ENCODE measurements at places on chromosomes 7 and 10.
A peak's percentile ranks its signal among the peaks of the same experiment; 100 is the strongest.

GRCh38 chr7:33692956-33693355, 212.4 kb upstream of the BMPER start:
- no peak for DNase-seq

DNA sequence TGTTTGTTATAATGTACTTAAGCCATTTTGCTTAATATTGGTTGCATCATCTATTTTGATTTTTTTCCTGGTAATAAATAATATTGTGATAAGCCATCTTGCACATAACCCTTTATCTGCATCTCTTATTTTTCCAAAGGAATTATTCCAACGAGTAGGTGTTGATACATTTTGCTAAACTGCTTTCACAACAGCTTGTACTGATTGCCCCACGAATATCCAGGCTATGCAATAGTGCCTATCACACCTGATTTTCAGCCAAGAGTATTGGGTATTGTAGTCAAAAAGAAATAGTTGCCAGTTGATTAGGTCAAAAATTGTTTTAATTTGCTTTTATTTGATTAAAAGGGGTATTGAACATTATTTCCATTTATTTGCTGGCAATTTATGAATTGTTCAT, 20.7 kb downstream of the CREB5 start:
- no peak for DNase-seq

- DNase-seq, result no peak
Observed at GRCh38 chr7:112308974-112309373, 102.5 kb downstream of the ZNF277 start.

GRCh38 chr7:47478926-47479711, 102.8 kb downstream of the TNS3 start:
- DNase-seq, result no peak

DNA sequence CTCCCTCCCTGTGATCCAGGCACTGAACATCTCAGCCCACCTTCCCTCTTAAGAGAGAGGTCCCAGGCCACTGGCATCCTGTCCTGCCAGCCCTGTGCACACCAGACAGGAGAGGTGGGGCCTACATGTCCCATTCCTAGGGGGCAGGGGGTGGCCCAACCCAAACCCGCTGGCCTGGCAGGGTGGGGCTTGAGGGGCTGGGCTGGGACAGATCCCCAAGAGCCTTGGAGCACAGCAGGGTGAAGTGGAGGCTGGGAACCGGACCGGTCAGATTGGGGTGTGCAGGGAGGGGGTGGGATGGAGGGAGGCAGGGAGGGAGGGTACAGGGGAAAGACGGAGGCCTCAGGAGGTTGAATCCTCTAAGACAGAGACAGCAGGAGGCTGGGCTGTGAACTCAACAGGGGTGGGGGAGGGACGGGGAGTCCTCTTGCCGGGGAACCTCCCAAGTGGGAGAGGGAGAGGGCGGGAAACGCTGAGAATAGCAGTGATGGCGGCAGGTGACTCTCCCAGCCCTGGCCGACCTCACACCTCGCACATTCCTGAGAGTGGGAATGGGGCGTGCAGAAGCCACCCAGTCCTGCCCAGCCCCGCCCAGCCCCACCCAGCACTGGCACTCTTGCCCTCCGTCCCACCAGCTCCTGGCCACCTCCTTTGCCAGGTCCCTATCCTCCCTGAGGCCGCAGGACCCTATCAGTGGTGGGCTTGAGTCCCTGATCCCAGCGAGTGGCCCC, 6.7 kb downstream of the TSC22D4 start:
- no peak for DNase-seq

DNA sequence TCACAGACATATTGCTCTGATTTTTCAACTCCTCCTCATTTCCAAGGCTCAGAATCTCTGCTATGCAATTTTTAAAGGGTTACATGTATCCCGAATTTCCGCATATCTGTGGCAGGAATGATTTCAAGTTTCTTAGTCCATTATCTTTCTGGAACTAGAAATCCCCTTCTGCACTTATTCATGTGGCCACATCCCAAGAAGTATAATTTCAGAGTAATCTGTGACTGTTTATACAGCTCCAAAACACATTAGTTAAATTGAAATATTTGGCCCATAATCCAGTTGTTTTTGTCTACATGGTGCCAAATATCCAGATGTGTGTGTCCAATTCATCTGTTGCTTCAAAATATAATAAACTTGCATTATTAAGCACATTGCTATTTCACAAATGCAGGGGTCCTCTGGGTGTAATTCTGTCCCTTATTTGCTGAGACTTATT, 271.2 kb downstream of the ARHGAP12 start:
- no peak for DNase-seq

GRCh38 chr7:47145186-47145725, 436.7 kb downstream of the TNS3 start:
- no peak for DNase-seq

DNA sequence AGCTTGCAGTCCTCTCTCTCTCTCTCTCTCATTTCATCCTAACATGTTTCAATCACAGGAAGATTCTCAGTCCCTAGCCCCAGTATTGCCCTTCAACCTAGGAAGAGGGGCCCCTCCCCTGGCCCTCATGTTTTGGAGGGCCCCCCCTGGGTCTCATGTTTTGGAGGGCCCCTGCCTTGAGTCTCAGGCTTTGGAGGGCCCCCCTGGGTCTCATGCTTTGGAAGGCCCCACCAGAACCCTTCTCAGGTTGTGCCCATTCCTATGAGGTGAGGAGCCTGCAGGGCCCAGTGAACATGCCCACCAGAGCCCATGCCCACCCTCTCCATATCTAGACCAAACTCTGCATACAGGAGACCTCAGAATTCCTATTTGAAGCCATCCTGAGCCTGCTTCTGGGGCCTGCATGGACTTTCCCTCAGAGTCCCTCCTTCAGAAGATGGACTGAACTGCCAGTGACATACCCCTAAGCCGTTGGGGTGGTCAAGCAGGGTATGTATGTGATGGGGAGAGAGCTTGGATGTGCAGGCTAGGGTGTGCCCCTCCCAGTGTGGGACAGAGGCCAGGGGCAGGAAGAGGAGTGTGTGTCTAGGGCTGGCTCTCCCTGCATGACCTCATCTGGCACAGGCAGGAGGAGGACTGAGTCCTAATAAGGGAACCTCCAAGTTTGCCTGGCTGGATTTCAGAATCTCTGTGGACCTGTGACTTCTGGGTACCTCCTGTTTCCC, 8.1 kb upstream of the VDAC2 start:
- DNase-seq, result no peak

DNA sequence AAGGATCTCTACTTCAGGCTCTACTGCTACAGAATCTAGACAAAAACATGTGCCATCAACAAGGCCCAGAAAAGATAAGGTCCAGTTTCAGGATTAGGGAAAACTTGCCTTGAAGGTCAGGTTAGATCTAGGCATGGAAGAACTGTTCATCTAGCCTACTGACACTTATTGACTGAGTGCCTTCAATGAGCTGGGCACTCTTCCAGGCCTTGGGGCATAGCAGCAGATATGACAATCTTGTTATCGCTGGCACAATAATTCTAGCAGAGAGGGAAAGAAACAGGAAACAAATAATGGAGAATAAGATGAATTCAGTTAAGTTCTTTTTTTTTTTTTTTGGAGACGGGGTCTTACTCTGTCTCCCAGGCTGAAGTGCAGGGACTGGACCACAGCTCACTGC, 71.6 kb downstream of the ADCYAP1R1 start:
- no peak for DNase-seq

GRCh38 chr10:125102246-125102645, 58.1 kb downstream of the CTBP2 start:
- no peak for DNase-seq

- DNase-seq, result peak; percentile 11
Observed at GRCh38 chr10:76035206-76036110, 604.0 kb downstream of the LRMDA start.

DNA sequence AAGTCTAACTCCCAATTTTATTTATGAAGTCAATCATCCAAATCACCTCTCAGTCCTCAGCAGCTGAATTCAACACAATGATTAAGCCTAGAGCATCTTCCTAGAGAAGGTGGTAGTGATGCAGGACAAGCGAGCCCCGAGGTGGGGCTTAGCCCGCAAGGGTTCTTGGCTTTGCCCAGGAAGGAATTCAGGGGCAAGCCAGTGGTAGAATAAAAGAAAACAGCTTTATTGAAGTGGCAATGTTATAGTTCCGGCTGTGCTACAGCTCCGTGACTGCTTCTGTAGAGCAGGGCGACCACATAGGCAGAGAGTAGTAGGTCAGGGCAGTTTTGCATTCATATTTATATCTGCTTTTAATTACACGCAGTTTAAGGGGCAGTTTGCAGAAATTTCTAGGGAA, 18.1 kb downstream of the IL2RA start:
- DNase-seq, result no peak

GRCh38 chr7:131254211-131254610, 73.5 kb upstream of the MKLN1 start:
- DNase-seq, result no peak

- DNase-seq, result peak; percentile 2
Observed at GRCh38 chr7:16850614-16851466, 30.9 kb downstream of the AGR3 start.

DNA sequence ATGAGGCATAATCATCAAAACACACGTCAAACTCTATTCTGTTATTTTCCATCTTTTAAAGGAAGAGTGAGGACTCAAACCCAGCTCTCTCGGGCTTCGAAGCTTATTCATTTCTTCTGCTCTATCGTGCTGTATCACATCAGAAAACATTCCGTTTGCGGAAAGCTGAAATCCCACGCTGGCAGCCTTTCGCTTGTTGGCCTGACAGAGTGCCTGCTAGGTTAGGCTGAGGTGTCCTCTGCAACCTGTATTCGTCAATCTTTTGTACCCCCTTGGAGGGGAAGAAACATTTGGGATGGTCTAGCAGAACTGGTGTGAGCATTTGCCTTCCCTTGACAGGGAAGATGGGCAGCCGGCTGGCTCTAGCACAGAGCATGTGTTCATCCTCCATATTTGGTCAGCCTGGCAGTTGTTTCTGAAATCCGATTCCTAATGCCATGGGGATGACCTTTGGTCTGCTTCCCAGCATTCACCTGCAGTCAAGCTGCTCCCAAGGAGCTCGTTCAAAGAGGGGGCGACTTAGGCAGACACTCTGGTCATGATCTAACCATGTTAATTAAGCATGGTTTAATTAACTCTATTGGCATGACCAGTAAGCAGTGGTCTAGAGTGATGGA, 55.2 kb downstream of the TACC2 start:
- no peak for DNase-seq

DNA sequence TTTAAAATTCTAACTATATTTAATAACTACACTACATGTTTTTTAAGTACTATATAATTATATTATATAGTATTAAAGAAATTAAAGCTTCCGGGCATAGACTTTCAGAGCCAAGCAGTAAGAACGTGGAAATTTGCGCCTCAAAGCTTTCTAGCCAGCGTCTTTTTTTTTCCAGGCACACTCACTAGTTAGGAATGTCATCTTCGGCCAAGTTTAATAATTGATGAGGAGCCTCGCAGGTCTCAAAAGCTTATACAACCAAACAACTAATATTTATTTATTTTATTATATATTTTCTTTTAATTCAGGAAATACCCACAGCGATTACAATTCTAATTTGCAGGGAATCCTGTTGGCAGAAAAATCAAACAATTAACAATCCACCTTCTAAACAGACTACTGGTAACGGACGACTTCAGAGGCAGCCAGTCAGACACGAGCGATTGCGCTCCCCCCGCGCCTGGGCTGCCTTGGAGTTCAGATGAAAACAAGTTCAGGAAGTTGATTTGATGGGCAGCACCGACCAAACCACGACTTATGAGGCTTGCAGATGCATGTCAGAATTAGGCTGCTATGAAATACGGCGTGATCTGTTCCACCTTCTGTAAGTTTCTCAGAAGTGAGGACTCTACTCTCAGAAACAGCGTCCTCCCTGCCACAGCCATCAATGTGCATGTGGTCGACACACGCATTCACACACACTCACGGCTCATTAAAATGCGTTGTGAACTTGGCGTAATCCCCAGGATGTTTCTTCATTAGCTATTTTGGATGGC, 431.8 kb upstream of the MGMT start:
- no peak for DNase-seq

GRCh38 chr7:28979776-28980175, 21.6 kb upstream of the TRIL start:
- no peak for DNase-seq

GRCh38 chr7:112357136-112357535, 93.1 kb upstream of the IFRD1 start:
- DNase-seq, result no peak

- DNase-seq, result no peak
Observed at GRCh38 chr10:2165771-2166460, 428.6 kb upstream of the ADARB2 start.

DNA sequence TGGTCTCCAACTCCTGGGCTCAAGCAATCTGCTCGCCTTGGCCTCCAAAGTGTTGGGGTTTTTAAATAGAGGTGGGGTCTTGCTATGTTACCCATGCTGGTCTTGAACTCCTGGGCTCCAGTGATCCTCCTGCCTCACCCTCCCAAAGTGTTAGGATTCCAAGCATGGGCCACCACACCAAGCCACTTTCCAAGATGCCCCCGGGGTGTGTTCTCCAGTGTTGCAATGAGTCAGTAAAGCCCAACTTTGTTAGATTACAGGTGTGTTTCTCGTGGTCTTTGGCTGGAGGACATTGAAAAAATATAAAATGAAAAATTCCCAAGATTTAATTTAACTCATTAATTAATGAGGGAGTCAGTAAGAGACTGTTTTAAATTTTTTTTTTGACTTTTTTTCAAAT, 29.2 kb downstream of the TACR2 start:
- no peak for DNase-seq

- DNase-seq, result no peak
Observed at GRCh38 chr7:44221231-44221791, 20.5 kb downstream of the YKT6 start.

GRCh38 chr10:62554632-62555199, 180.5 kb downstream of the ZNF365 start:
- peak; percentile 54 for DNase-seq

GRCh38 chr10:43090188-43090587, 13.3 kb downstream of the RET start:
- DNase-seq, result no peak

DNA sequence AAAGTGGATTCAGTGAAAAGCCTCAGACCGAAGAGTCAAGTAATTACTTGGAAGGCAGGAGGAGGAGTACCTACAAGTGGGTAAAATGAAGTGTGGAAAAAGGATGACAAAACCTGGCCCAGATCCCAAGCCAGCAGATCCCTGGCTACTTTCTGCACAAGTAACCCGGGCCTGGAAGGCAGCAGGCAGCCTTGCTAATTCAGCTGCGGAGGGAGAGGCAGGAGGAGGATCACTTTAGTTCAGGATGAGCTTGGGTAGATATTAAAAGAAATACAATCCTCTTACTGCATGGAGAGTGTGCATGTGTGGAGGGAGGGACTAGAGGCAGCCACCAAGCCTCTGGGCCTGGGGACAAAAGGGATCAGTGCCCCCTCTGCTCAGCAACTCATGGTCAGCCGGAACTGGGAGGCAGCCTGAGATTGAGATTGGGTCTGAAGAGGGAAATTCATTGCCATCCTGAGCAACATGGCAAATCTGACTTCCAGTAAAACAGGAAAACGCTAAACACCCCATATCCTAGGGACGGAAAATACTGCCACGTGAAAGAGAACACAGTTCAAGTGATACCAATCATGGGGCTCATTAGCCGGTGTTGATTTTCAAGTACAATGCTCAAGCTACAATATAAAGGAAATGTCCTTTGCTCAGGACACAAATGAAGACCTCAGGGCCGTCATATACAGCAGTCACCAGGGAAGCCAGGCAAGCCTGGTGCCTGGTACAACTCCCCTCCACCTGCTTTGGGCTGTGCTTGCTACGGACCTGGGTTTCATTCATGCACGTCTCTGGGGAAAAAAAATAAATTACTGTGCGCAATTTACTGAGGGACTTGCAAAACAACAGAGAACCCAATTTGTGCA, 1.3 kb downstream of the AMPH start:
- no peak for DNase-seq

GRCh38 chr10:87734987-87735827, 75.5 kb downstream of the PAPSS2 start:
- peak; percentile 27 for DNase-seq

All from globus pallidus (tissue), 1 donor.